Naive thymus-derived CD4-positive, alpha-beta T cell (primary cell): ENCODE measurements at places on chromosomes 4 and X. TPM values are rescaled to one million over a fixed set of nuclear protein-coding genes. Genes with fewer than 3 reads are reported as not detected.

Gene PROM1
- not detected for polyA plus RNA-seq

Gene ASB12
- 0.55 TPM for polyA plus RNA-seq

Gene HPRT1
- 89.8 TPM for polyA plus RNA-seq

- H3K27ac ChIP-seq: no peak overlapping the region
- DNase-seq: no peak
- no peak overlapping the region for H3K4me3 ChIP-seq
- peaks cover 34% of the 10 kb centered on the region for H3K36me3 ChIP-seq
These were observed 1.5 kb downstream of the MAB21L2 start for GRCh38 chr4:150583287-150584110.

GRCh38 chrX:42491137-42491907 is 286.6 kb downstream of the PPP1R2C start:
- no peaks in the 10 kb centered on the region for H3K4me1 ChIP-seq
- no peak overlapping the region for H3K27ac ChIP-seq
- H3K27me3 ChIP-seq: no peaks in the 10 kb centered on the region
- H3K4me3 ChIP-seq: no peak overlapping the region

- no peak overlapping the region for H3K27ac ChIP-seq
- no peaks in the 10 kb centered on the region for H3K36me3 ChIP-seq
- H3K4me3 ChIP-seq: no peak overlapping the region
- DNase-seq: no peak
These were observed 788 bp downstream of the SHROOM2 start for GRCh38 chrX:9786798-9787635.

GRCh38 chrX:118225711-118226428 is 109.3 kb upstream of the KLHL13 start:
- no peaks in the 10 kb centered on the region for H3K27me3 ChIP-seq
- H3K27ac ChIP-seq: no peak overlapping the region
- H3K4me1 ChIP-seq: no peaks in the 10 kb centered on the region
- H3K4me3 ChIP-seq: no peak overlapping the region
- no peaks in the 10 kb centered on the region for H3K36me3 ChIP-seq

- H3K27ac ChIP-seq: no peak overlapping the region
- no peaks in the 10 kb centered on the region for H3K4me1 ChIP-seq
- H3K4me3 ChIP-seq: peak overlapping the region; percentile 78
- no peak for DNase-seq
These were observed 76.4 kb downstream of the MAGED4 start for GRCh38 chrX:52261125-52261462.
